Epithelial cell of proximal tubule (primary cell): ENCODE measurements at places on chromosomes 5 and 9. TPM values are rescaled to one million over a fixed set of nuclear protein-coding genes. Genes with fewer than 3 reads are reported as not detected.

CARTPT gene
- total RNA-seq: not detected in 2 replicates

UNC13B gene
- 19.1 and 19.6 TPM in 2 replicates for total RNA-seq

SPIN1 gene
- total RNA-seq: 57.4 and 71.0 TPM in 2 replicates

CYLC2 gene
- not detected in 2 replicates for total RNA-seq

GALNT12 gene
- 8.8 and 19.5 TPM in 2 replicates for total RNA-seq

C5orf63 gene
- total RNA-seq: 4.6 and 11.9 TPM in 2 replicates

PCDHGA12 gene
- total RNA-seq: 1.8 and 1.9 TPM in 2 replicates

OLFML2A gene
- total RNA-seq: 3.5 and 7.0 TPM in 2 replicates

PRLR gene
- 0.22 and 0.35 TPM in 2 replicates for total RNA-seq

DNAH5 gene
- total RNA-seq: 1.2 and 1.7 TPM in 2 replicates

SETD9 gene
- total RNA-seq: 8.8 and 36.4 TPM in 2 replicates

LHFPL2 gene
- 14.4 and 15.3 TPM in 2 replicates for total RNA-seq

DIPK1B gene
- 11.4 and 20.3 TPM in 2 replicates for total RNA-seq

TENT4A gene
- total RNA-seq: 15.7 and 16.1 TPM in 2 replicates

DIAPH1 gene
- 94.0 and 101 TPM in 2 replicates for total RNA-seq

CHSY3 gene
- 1.7 and 2.5 TPM in 2 replicates for total RNA-seq

C9orf152 gene
- not detected in 2 replicates for total RNA-seq

OR2V2 gene
- not detected in 2 replicates for total RNA-seq
